ENCODE measurements at places on chromosomes 3 and 15.

DNA sequence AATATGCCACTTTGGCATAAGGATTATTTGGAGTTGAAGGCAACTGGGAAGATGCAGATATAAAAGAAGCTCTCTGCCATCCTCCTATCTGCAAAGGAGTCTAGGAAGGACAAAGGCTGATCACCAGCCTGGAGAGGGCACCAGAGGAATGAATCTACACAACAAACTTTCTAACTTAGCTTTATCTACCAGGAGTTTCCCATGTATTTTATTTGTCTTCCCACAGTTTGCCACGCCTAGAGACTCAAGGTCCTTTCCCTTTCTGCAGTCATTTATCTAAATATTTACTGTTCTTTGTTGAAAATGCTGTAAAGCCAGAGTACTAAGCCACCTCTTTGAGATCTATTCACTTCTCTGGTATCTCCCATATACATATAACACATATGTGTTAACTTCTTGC is 32.2 kb downstream of the GPR176 start:
- DNase-seq: no peak

DNA sequence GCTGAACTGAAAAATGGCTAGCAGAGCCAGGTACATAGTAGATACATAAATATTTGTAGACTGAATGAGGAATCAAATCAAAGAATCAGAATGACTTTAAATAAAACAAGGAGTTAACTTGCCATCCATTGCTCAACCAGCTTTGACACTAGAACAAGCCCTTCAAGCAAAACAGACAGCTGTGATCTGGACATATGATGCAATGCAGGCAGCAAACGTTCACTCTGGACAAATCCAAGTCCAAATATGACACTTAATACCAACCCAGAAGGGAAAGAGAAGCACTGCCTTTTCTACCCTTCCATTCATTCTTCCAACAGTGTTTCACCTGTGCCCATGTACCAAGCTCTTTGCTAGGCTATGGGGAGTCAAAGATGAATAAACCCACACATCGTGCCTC is 4.5 kb downstream of the THRB start:
- no peak for DNase-seq

DNA sequence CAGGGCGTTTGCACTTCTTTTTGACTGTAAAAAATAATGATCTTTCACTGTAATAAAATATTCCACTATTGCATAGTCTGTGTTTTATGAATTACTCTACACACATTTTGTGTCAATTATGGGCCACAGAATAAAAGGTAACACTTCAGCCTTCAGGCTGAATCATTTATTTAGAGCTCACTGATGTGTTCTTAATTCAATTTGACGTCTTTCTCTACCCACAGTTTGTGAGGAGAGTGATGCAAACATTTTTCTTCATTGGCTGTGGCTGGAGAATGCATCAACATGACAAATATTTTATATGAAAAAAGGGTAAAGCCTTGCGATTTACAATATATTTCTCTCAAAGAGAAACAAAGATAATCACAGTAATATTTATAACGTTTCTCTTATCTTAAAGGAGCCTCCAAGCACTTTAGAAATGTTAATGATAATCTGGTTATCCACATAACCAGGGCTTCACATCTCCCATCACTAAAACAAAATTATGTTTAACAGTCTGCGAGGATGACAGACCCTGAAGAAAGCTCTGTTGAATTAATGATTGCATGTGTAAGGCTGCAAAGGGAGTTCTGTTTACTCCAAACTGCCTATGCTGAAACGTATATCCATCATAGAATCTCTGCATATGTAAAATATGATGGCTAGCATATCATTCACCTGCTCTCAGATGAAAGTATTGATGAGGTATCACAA is 951.3 kb downstream of the ZPLD1 start:
- no peak for DNase-seq

DNA sequence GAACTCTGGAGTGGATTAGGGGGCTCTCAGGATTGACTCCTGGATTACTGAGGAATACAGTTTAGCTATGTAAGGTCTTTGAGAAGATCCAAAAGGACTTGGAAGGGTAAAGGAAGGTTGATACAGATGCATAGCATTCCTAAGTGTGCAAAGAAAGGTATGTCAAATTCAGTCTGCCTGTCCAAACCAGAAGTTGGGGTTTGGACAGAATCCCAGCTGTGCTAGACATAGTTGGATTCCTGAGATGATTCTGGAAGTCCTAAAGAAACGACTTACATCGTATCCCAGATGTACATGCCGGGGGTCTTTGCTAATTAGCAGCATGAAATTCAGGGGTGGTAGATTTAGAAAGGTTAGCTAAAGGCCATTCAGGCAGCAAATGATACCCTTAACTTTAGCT is 97.7 kb upstream of the TSPAN3 start:
- DNase-seq: no peak

GRCh38 chr3:42830437-42831320 is 21.4 kb downstream of the ACKR2 start:
- DNase-seq: peak; percentile 30

DNA sequence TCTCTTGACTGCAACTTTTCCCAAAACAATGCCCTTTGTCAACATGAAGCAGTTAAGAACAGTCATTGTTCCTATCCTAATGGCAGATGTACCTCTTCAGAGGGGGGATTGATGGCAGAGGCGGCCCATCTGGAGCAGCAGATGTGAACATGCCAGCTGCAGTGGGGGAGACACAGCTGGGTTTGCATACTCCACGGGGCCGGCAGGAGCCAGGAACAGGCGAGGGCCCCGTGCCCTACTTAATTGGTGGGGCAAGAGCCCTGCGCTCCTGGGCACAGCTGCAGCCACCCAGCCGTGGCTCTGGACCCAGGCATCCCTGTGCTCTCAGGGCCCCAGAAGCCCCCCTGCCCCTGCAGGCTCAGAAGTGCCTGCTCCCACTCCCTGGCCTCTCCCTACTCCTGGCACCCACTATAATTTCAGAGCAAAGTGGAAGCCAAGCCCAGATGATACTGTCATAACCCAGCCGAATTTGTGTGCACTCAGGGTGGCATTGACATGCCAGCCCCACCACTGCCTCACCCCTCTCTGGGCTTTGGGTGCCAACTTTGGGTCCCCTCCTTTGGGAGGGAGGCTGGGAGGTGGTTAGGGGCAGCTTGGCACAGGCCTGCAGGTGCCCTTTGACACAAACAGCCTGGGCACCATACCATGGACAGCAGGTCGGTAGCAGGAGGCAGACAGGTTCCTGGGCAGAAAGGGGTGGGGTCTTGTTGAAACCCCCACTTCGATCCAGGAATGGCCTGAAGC is 34.6 kb downstream of the ROPN1B start:
- DNase-seq: no peak

DNA sequence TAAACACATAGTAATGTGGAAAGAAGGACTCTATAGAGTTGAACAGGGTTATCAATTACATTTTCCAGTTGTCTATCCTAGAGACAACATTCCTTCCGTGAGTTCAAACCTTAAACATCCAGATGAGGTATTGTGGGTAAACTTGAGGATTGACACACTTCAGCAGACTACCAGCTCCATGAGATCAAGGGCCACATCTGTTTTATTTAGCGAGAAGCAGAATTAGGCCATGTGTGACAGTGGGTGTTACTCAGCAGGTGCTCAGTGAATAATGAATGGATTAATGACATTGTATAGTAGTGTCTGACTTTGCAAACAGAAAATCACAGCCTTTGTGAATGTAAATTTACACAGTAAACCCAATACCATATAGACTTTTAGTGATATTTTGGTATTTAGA is 941.1 kb upstream of the CFAP20DC start:
- no peak for DNase-seq

Data from CD4-positive, alpha-beta T cell (primary cell).